WTC11 (cell line): ENCODE measurements at places on chromosomes 12 and 14. TPM values are rescaled to one million over a fixed set of nuclear protein-coding genes. Genes with fewer than 3 reads are reported as not detected.

LRRK2 gene
- 0.23 to 0.46 TPM (median 0.46 TPM) in 3 replicates for total RNA-seq

JPH4 gene
- total RNA-seq = 50.1 to 62.0 TPM (median 60.0 TPM) in 3 replicates

ASIC1 gene
- total RNA-seq = 3.9 to 4.9 TPM (median 4.5 TPM) in 3 replicates

TECPR2 gene
- total RNA-seq = 19.8 to 25.0 TPM (median 21.3 TPM) in 3 replicates

CCDC196 gene
- not detected in 3 replicates for total RNA-seq
